Cerebellar cortex (tissue), 1 donor: ENCODE measurements at places on chromosomes 2 and 18.

DNA sequence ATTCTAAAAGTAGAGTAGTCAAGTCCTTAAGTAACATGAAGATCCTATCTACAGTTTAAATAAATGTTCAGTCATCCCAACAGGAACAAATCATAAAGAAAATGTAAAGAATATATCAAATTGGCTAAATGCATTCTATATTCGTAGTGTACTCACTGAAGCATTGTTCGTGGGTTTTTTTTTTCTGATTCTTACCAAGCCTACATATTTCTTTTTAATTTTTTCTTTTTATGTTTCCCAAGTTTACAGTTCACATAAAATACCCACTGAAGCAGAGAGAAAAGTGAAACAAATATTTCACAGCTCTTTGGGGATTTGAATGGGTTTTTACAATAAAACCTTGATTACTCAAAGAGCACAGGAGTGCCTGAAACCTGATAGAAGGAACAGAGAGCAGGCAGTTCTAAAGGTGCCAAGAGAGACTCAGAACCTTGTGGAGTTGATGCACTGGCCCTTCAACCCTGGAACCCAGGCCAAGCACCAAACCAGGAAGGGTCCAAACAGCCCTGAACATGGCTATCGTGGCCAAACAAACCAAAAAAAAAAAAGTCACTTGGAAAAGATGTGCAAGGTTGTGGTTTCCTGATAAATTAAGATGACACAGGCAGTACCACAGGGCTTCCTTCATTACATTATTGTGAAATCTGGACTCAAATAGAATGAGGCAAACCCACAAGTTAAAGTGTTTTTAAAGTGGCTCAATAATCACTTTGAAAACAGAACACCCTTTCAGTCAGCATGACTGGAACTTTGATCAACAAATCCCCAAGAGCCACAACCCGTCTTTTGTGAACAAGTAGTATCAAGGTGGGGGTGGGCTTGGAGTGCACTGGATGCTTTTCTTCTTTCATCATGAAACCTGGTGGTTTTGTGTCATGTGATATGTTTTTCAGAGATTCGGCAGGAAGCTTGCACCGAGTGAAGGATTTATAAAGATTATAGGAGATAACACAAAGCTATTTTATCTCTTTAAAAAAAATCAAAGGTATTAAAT lies 245.0 kb upstream of the FN1 start:
- DNase-seq = no peak

DNA sequence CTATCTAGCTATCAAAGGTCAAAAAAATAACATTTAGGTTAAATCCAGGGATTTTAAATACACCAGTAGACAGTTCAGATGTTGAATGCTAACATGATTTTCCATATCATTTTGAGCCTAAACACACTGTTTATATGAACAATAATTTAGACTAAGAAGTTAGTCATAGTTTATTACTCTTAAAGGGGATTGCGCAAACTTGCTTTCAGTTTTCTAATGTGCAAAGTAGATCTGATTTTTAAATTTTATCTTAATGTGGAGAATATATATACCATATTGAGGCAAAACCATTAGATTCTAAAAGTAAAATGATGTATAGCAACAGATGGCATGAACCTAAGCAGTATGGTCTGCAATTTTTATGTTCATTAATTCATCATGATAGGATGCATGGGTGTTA lies 76.6 kb downstream of the CDH7 start:
- DNase-seq = no peak

GRCh38 chr2:113119111-113119510 lies 8.3 kb upstream of the IL1RN start:
- no peak for DNase-seq

DNA sequence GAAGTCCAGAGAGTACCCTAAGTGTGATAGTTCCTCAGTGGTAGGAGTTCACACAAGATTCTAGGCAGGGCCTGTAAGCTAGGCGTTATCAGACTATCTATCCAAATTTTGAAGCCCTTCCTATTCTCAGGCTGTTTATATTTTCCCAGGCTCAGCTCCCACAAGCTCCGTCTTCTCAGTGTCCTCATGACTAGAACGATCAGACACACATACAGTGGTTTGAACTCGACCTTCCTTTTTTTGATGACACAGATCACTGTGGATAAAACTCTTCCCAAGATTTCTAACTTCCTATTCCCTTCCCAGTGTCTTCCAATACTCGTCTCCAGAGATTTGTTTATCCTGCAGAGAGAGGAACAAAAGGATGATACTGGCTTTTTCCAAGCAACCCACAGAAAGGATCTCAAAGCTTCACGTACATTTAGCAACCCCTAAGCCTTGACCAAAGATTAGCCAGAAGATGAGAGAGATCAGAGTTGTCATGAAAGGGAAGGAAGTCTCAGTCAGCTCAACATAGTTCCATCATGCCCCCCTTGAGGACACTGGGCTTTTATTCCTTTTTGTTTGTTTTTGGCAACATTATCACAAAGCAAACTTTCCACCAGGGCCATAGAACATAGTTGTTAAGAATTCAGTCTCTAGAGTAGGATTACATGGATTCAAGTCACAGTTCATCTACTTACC lies 42.3 kb upstream of the DOK6 start:
- no peak for DNase-seq

- peak; percentile 73 for DNase-seq
Observed at GRCh38 chr2:70767079-70767698, 811 bp downstream of the ADD2 start.

GRCh38 chr2:47379384-47379783 lies 23.6 kb upstream of the MSH2 start:
- no peak for DNase-seq

DNA sequence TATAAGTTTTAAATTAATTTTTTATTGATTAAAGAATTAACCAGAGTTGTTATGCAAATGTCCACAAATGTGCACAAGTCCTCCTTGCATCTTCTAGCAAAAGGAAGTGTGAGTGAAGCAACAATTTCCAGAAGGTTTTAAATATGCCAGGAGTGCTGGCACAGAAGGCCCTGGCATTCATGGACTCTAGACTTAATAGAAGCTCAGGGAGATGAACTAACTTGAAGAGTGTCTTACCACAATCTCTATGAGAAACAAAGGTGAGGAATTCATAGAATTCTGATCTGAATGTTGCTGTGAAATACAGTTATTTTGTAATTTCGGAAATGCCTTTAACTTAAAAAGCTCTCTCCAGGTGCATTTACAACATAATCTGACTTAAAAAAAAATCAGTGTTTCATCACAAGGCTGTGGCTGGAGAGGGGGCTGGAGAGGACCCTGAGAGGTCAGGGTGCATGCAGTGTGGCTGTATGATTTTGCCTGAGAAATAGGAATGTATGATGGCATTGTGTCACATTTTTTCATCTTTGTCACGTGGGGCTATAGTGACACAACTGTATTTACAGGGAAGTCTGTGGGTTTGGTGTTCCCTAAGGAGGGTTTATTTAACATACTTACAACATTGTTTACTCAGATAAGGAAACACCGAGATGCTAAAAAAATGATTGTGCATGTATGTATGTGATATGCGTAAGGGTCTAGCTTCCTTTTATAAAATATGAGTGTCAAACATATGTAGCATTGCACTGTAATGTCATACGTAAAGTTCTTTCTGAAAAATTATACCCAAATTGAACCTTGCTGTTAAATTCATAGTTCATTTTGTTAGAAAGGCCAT lies 66.2 kb downstream of the MAP4K4 start:
- DNase-seq = no peak
